ENCODE measurements at places on chromosomes 2 and 18.
A peak's percentile ranks its signal among the peaks of the same experiment; 100 is the strongest.

DNA sequence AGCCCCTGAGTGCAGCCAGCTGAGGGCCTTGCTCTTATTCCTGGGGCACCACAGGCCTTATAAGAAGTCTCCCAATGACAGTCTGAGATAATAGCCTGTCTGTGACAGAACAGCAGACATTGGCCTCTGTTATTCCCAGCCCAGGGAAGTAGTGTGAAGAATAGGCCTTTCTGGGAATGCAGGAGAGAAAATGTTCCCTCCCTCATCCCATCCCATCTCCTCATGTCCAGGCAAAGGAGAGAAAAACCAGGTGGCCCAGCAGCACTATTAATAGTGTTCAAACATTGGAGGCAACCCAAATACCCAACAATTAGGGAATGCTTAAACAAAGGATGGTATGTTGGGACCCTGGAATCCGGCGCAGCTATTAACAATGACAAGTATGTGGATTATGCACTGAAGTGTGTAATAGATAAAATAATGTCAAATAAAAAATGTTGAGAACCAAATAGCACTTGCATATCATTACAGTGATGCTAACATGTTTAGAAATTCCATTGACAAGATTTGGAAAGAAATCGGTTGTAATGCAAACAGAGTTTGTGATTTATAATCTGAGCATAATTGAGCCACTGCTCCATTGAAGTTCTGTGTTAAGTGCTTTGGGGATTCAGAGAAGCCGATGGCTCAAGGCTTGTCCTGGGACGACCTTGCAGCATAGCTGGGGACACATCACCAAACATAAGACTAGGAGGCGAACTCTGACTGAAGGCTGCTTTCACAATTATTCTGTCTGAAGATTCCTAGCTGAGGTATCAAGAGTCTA lies 69.3 kb downstream of the LBH start:
- no peak for DNase-seq

GRCh38 chr18:74377776-74378175 lies 62.1 kb downstream of the C18orf63 start:
- DNase-seq, result no peak

GRCh38 chr2:176104316-176105077 lies 2.6 kb upstream of the HOXD11 start:
- no peak for DNase-seq

DNA sequence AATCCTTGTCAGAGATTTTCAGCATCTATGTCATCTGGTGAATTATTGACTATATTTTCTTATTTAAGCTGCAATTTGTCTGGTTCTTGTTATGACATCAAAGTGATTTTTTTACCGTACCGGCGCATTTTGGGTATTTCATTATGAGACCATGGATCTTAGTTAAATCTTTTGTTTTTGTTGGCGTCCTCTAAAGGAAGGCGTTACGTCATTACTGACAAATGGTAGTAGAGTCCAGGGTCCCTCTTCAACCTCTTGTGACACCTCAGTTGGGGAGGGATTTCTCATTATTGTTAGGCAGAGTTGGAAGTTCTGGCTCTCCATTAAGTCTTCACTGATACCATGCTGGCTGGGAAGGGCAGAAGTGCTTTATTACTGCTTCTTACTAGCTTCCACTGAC lies 175.8 kb upstream of the MMADHC start:
- DNase-seq, result no peak

- DNase-seq, result no peak
Observed at GRCh38 chr2:216318521-216318874, 53.8 kb downstream of the MARCHF4 start.

DNA sequence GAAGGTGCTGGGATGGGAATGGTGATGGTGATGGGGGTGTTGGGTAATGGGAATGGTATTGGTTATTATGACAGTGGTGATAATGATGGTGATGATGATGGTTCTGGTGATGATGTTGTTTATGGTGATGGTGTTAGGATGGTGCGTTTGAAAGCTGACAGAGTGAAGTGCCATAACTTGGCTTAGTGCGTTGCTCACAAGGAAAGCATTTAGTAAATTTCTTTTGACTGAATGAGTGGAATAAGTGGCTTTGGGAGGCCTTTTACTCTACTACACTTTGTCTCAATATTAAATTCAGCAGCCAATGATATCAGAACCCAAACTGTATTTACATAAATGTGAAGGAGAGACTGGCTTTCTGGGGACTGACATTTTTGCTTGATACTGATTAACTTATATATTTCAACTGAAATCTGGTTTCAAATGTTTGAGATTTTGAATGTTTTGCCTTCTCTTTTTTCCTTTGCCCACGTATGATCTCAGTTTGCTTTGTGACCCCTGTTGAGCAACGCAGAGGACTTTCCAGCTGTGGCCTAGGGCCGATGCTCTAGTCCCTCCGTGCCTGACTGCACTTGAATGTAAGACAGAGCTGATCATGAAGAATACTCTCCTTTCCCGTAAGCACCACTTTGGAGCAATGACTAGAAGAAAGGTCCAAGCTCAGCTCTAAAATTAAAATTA lies 128.5 kb upstream of the SH3BP4 start:
- no peak for DNase-seq

DNA sequence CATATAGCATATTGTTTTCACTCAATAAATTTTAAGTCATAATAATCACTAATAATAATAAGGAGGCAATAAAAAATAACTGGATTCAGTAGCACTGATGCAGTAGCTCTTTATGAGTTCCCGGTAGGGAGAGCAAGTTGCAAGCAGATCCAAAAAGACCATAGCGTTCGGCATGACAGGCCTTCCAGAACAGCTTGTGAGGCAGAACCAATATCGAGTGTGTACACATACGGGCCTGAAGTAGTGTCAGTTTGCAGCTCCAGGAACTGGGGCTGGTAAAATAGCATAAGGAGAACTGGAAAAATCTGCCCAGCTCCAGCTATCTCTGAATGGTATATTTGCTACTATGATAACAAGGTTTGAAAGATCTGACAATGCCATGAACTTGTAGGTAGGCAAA lies 1607.8 kb upstream of the PIK3C3 start:
- no peak for DNase-seq

DNA sequence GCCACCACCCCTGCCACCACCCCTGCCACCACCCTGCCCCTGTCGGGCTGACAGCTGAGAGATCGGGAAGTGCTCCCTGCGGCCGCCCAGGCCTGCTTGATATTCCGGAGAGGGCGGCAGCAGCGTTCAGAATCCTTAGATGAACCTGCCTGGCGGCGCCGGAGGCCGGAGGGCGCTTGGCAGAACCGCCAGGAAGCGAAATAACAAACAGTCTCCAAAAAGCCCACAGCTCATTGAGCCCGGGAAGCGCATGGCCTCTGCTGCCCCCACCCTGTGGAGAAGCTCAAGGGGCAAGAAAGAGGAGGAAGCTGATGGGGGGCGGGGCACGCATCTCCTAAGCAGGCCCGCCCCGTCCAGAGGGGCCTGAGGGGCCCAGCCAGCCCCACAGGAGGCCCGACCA lies 92.2 kb upstream of the MBOAT2 start:
- peak; percentile 40 for DNase-seq

GRCh38 chr2:162919111-162919510 lies 80.5 kb upstream of the KCNH7 start:
- no peak for DNase-seq

GRCh38 chr18:7775128-7775527 lies 208.0 kb downstream of the PTPRM start:
- DNase-seq, result no peak

DNA sequence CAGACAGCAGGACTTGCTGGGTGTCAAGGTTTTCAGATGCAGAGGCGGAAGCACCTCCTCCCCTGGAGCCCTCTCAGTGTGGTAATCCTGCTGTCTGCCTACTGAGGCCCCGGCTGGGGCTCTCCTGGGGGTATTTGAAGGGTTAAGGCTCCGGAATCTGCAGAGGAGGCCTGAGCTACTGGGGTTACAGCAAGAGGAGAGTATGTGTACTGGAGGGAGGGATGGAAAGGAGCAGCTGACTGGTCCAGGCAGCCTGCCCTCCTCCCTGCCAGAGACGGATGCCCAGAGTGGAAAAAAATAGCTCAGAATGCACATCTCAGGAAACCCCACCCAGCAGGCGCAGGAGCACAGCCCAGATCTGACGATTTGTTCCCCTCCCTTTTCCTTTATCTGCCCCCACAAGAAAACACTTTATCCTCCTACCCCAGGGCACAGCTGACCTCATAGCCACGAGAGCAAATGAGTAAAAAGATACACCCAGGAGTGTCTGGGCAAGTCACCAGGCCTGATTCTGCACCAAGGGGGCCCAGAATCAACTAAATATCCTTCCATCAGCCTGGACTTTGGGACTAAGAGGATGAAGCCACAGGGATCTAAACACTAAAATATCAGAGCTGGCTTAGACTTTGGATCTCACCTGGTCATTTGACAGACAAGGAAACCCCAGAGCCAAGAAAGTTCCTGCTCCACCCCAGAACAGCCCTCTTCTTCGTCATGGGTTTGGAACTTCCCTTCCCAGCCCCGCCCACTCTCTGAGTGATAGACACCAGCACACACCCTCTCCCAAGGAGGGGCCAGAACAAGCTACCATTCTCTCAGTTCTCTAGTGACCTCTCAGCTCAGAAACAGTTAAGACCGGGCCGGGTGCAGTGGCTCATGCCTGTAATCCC lies 5.5 kb downstream of the TMBIM1 start:
- peak; percentile 75 for DNase-seq

DNA sequence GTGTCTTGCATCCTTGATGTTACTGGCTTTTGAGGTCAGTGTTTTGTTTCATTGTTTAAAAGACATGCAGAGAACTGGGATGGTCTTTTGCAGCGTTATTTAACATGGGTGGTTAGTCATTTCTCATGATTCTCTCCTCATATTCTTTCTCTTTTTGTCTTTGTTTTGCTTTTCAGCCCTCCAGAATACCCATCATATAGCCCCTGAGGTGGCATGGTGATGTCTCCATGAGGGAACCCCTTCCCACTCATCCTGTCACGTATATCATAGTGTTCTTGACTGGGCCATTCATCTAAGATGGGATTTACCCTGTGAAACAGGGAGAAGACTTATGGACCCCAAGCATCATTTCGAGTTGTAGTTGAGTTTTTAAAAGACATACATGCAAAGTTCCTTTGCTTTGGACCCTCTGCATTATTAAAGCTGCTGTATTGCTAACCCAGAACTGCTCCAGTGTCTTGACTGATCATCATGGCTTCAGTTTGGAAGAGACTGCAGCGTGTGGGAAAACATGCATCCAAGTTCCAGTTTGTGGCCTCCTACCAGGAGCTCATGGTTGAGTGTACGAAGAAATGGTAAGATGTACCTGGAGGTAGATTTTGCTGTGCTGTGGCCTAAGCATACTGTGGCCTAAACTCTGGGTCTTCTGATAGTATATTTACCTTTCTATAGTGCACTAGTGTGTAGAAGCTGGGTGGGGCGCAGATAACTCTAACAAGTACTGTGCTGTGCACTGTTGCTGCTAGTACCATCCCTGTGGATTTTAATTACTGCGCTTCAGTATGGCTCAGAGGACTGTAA lies 1.4 kb downstream of the EHBP1 start:
- DNase-seq, result no peak

GRCh38 chr2:39858677-39859076 lies 79.6 kb upstream of the THUMPD2 start:
- DNase-seq, result no peak

DNA sequence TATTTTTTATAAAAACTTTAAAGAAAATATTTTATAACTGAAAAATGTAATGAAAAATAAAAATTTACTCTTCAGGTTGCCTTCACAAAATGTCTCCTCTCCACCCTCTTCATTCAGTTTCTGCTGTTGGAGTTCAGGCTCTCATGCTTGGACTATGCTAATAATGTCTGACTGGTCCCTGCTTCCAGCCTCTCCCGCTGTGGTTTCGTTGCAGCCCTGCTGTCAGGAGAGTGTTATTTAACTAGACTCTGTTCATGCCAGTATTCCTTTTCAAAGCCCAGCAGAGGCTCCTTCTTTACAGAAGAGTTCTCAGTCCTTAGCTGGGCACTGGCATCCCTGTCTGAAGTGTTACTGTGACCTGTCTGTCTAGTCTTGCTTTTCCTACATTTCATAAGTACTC lies 40.4 kb downstream of the CLIP4 start:
- DNase-seq, result no peak

GRCh38 chr18:62205824-62206223 lies 18.8 kb downstream of the RELCH start:
- DNase-seq, result no peak

DNA sequence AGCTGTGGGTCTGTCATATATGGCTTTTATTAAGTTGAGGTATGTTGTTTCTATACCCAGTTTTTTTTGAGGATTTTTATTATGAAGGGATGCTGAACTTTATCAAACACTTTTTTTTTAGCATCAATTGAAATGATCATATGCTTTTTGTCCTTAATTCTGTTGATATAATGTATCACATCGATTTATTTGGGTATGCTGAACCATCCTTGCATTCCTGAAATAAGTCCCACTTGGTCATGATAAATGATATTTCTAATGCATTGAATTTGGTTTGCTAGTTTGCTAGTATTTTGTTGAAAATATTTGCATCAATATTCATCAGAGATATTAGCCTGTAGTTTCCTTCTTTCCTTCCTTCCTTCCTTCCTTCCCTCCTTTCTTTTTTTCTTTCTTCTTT lies 22.5 kb upstream of the CWC22 start:
- no peak for DNase-seq

GRCh38 chr2:75053484-75054112 lies 95.2 kb downstream of the POLE4 start:
- no peak for DNase-seq

DNA sequence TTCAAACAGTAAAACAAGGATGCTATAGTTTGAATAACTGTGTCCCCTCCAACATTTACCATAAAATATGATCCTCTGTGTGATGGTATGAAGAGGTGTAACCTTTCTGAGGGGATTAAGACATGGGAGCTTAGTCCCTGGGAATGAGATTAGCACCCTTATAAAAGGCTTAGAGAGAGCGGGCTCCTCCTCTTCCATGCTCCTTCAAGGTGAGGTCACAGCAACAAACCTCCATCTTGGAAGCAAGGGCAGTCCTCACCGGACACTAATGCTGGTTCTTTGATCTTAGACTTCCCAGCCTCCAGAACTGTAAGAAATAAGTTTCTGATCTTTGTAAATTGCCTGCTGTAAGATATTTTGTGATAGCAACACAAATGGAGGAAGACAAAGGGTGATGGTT lies 700.3 kb downstream of the TMEM182 start:
- no peak for DNase-seq

DNA sequence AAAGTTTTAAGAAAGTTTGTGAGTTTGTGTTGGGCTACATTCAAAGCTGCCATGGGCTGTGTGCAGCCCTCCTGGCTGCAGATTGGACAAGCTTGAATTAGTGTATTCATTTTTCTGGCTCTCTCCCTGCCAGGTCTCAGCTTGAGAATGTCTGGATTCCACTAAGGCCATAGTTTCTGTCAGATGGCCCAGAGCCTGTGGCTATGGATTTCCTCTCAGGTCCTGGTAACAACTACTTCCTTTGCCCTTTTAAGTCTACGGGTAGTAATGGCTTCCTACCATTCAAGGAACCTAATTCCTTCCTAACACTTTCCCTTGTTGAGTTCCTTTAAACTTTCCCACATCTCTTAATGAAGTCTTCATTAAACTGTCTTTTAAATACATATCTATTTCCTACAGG lies 24.3 kb upstream of the PSMD14 start:
- no peak for DNase-seq

- DNase-seq, result no peak
Observed at GRCh38 chr18:7668392-7668791, 101.3 kb downstream of the PTPRM start.

Measured in amygdala (tissue), 56 donors.